Stimulated activated CD8-positive, alpha-beta memory T cell treated with anti-CD3 and anti-CD28 coated beads, Interleukin-4, amount 100 ng/mL, for 4 hours (primary cell): ENCODE measurements at places on chromosomes 11 and 22.

- DNase-seq: no peak
Measured at GRCh38 chr22:44935724-44936123, 74.1 kb downstream of the PHF21B start.

- DNase-seq: no peak
Measured at GRCh38 chr11:5618807-5619206, 6.0 kb upstream of the TRIM34 start.

DNA sequence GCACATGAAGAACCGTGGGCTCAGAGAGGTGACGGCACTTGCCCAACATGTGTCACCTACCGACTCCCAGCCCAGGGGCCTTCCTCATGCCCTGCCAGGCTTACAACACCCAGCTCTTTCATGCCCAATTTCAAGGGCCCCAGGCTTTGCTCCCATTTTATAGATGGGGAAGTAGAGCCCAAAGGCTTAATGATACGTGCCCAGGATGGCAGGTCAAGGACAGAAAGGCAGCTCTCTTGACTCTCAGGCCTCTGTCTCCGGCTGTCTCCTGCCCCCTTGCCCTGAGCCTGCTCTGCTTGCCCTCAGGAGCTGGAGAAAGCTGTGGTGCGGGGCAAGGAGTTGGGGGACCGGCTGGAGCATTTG, 9.0 kb downstream of the CCDC88B start:
- DNase-seq: no peak

DNA sequence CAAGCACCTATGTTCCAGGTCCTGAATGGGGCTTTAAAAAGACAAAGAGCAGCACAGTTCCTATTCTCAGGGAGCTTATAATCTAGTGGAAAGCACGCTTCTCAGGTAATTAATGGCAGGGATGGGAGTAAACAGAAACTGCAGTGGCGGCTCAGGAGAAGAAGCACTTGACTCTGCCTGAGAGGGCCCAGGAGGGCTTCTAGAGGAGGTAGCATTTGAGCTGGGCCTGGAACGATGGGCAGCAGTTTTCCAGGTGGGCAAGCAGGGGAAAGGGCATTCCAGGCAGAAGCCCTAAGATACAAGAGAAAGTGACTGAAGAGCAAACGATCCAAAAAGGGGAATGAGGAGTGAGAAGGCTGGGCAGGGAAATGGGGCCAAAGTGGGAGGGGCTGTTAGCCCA, 37.1 kb upstream of the CHST1 start:
- no peak for DNase-seq
